ENCODE measurements at places on chromosomes 1 and 21.

DNA sequence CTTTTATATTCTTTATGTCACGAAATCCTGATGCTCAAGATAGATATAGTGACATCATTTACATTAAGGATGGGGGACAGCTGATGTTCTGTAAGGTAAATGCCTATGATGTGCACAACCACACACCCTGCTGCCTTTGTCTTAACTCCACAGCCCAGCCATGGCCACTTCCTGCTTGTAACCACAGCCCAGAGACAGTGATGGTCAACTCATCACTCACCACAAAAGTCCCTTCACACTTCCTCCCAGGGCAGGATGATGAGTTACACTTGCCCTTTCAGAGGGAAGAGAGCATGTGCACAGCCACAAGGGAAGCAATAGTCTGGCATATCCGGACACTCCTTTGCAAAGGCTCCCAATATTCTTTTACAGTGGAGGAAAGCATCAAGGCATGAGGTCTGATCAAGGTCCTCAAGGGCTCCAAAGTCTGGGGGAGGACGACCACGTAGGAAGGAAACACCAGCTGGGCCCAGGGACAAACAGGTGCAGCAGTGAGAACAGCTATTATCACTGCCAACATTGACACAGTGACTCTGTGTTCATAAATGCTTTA lies 53.8 kb downstream of the PLPP3 start:
- no peak for DNase-seq

DNA sequence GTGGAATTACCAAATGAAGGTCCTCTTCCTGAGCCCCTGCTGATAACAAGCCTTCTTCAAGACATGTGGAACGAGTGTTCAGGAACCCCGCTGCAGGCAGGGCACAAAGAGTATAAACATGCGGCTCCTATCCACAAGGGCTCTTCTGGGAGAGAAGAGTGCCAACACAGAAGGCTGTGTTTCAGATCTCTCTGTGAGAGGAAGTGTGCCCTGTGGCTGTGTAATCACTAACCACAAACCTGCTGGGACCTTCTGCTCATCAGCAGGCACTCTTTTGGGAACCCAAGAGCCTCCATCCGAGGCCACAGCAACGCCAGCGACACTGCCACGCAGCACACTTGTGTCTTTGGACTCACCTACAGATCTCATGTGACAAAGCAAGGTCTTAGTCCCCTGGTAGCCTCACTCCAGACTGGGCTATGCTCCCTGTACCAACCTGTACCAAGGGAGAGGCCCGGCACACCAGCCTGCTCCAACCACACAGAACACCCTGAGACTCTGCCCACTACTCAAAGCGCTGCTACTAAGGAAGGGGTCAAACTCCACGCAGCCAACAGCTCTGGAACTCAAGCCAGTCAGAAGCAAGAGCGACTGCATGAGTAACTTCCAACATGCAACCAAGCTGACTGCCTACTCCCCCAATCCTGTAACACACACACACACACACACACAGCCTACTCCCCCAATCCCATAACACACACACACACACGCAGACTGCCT lies 7.8 kb downstream of the PTTG1IP start:
- DNase-seq = no peak

- no peak for DNase-seq
These were observed 872 bp upstream of the PPP2R5A start for GRCh38 chr1:212284332-212284743.

DNA sequence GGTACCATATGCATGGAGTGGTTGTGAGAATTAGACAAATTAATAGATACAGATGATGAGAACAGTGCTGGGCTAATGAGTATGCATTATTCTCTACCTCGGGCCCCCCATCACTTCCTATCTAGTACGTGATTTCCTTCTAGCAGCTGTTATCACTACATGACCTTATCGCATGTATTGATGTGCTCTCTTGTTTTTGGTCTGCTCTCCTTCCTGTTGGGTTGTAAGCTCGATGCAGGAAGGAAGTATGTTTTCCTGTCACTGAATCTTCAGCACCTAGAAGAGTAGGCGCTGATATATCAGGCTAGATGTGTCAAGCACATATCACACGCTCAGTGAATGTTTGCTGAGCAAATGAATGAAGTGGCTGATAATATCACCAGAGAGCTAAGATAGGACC lies 43.9 kb upstream of the IFNAR2 start:
- DNase-seq = no peak

DNA sequence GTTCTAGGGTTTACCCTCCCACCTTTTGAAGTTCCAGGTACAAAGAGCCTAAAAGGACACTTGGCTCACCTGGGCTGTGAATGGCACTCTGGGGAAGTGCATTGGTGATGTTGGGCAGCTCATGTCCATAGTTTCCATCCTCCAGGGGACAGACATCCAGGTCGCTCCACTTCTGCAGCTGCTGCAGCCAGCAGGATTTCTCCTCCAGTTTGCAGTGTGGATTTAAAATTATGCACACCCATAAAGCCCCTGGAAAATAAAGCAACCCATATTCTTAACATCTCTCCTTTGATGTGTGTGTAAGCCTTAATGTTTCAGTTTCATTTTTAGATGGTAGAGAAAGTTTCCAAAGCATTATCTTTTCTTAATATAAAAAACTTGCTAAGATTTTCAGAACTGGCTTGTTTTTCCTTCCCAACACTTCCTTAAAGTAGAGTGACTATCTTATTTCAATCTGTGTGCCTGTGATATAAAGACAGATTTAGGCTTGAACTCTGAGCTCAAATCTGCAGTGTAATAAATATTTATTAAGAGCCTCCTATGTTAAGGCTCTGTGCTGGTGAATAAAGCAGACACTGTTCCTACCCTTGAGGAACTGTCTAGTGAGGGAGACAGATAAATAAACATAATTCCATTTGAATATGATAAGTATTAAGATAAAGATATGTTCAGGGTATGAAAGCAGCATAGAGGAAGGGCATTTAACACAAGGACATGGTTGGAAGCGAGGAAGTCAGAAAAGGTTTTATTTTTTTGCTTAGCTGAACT lies 39.1 kb downstream of the UROD start:
- no peak for DNase-seq

DNA sequence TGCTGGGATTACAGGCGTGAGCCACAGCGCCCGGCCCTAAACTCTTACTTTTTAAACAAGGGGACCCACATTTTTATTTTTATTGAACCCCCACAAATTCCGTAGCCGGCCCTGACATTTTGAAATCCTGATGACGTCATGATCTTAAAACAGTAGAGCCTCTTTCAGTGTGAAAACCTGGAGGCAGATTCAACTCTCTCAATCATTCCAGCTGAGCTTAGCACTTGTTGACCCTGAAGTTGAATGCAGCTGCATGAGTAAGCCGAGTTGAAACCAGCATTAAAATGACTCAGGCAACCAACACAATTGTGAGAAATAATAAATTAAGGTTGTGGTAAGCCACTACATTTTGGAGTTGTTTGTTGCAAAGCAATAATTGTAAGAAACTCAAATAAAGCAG lies 93.9 kb upstream of the ADGRL4 start:
- no peak for DNase-seq

GRCh38 chr1:18583326-18583941 lies 47.2 kb upstream of the PAX7 start:
- no peak for DNase-seq

DNA sequence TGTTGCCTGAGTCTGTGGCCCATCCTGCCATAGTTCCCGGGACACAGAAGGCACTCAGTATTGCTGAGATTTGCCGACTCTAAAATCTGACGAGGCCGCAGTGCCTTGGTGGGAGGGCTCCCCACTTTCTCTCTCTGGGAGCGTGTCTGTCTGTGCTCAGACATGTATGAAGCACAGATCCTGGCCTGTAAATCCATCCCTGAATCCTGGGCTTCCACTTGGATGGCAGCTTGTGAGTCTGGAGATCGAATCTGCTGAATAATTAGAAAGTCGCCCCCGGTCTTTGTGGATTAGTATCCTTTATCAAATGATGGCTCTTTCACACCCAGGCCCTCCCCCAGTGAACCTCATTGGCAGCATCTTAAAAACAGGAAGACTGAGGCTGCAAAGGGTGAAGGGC lies 10.4 kb downstream of the UBASH3A start:
- no peak for DNase-seq

GRCh38 chr1:188155261-188155660 lies 1326.5 kb downstream of the PLA2G4A start:
- DNase-seq = no peak

All from NCI-H2081 treated with DMSO at 0.1 percent for 48 hours (cell line).